ENCODE measurements at places on chromosomes 7 and 10. TPM values are rescaled to one million over a fixed set of nuclear protein-coding genes. Genes with fewer than 3 reads are reported as not detected.

Gene CDC14C
- total RNA-seq = not detected

GRCh38 chr7:113004726-113005454, 81.7 kb downstream of the GPR85 start:
- no peak for DNase-seq

DNA sequence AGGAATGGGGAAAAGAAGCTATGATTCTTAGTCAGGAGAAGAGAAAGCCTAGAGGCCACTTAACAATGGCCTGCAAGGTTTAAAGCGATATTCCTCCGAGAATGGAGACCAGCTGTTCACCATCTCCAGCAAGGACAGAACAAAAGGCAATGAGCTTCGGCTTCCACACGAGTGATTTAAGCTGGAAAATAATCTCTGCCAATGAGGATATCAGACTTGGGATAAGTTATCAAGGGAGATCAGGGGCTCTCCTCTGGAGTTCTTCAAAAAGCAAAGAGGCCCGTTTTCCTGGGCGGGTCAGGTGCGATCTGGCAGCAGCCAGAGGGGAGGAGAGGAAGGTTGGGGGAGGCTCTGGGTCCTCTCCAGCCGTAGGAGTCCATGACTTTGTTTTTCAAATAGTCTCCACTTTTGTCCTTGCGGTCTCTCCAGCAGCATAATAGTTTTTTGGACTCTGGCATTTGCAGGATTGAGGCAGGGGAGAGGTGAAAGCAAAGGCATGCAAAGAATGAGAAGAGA, 211.3 kb downstream of the SKIDA1 start:
- no peak for DNase-seq

- DNase-seq = no peak
Measured at GRCh38 chr7:136009488-136010079, 32.4 kb upstream of the MTPN start.

Gene ATOH7
- total RNA-seq = not detected

- peak; percentile 66 for DNase-seq
Measured at GRCh38 chr10:86955501-86956194, 1.8 kb downstream of the MMRN2 start.

GRCh38 chr7:13174991-13175390, 487.6 kb downstream of the ARL4A start:
- no peak for DNase-seq

Gene CUX1
- total RNA-seq = 81.6 TPM
